Astrocyte of the hippocampus (primary cell): ENCODE measurements at places on chromosomes 7 and 10.

GRCh38 chr7:151690606-151691005 lies 170.9 kb upstream of the RHEB start:
- no peak for DNase-seq

DNA sequence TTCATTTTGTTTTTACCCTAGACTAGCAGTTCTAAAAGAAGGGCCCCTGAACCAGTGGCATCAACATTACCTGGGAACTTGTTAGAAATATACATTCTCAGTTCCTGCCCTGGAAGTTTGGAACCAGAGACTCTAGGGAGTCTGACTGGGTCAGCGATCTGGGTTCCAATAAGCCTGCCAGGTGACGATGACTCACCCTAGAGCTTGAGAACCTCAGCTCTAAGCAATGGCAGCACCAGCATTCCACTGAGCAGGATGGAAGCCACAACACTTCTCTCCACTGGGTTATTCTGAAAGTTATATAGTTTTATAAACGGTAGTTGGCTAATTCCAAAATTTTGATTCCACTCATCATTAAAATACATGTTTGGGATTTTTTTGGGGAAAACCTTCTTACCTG lies 97.0 kb upstream of the AMPH start:
- peak; percentile 77 for DNase-seq

DNA sequence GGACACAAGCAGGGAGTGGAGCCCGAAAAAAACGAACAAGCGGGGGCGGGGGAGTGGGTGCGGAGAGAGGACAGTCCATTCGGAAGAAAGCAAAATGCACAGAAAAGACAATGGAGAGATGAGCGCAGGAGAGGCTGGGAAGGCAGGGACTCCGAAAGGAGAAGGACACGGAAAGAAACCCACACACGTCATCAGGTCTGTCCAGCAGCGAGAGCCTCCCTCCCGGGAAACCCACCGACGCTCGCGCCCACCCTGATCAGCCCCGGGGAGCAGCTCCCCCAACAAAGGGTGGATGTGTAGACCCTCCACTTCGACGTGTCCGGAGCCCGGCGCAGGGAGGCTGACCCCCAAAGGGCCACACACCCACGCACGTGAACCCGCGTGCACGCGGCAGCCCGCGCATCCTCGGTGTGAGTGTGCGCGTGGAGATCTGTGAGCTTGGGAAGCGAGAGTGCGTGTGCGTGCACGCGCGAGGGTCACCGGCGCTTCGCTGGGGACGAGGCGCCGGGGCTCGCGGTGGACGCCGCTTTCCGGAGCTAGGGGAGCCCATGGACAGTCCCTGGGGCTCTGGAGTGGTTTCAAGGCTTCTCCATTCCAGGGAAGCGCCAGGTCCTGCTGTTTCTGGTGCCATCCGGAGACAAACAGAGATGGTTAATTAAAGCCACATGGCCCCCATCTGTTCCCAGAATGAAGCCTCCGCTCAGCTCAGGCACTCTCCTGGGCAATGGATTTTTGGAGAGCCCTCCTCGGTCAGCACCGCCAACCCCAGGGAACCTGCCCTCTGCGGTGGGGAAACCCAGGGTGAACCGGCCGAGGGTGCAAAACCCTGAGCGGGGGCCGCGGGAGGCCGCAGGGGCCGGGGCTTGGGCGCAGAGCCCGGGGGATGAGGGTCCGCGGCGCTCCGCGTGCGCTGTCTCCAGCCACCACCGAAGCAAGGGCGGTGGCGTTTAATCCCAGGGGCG lies 916 bp downstream of the LAMB1 start:
- DNase-seq, result peak; percentile 57

- no peak for DNase-seq
These were observed 453.2 kb downstream of the TNS3 start for GRCh38 chr7:47128700-47129099.

GRCh38 chr10:118844731-118845521 lies 90.2 kb upstream of the CACUL1 start:
- peak; percentile 69 for DNase-seq

- DNase-seq, result no peak
These were observed 12.5 kb upstream of the ITIH5 start for GRCh38 chr10:7679256-7679655.

- no peak for DNase-seq
These were observed 241.6 kb downstream of the HPSE2 start for GRCh38 chr10:98994030-98994429.

- DNase-seq, result peak; percentile 69
These were observed 608 bp downstream of the AKR1B10 start for GRCh38 chr7:134527979-134528371.

GRCh38 chr10:89904755-89905154 lies 203.4 kb downstream of the KIF20B start:
- no peak for DNase-seq

DNA sequence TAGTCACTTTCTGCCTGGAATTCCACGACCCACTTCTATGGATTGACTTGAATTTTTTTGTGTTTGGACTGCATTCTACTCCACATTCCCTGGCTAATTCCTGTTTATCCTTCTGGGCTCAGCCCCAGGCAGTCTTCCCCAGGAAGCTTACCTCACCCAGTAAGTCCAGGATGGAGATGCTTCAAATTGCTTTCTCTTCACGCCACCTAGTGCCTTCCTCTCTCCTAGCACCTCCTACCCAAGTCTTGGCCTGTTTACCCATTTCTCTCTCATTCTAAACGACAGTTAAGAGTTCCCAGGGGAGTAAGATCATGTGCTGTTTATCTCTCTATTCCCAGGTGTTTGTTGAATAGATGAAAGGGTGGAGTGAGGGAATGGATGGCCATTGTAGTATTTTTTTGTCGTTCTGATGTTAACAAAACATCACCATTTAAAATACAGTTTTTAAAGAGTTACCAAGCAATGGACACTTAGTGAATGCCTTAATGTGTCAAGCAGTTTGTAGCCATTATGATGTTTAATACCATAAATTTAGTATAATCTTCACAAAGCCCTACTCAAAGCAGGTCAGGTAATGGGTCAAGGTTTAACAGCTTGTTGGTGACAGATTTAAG lies 45.5 kb upstream of the TARP start:
- DNase-seq, result peak; percentile 88

DNA sequence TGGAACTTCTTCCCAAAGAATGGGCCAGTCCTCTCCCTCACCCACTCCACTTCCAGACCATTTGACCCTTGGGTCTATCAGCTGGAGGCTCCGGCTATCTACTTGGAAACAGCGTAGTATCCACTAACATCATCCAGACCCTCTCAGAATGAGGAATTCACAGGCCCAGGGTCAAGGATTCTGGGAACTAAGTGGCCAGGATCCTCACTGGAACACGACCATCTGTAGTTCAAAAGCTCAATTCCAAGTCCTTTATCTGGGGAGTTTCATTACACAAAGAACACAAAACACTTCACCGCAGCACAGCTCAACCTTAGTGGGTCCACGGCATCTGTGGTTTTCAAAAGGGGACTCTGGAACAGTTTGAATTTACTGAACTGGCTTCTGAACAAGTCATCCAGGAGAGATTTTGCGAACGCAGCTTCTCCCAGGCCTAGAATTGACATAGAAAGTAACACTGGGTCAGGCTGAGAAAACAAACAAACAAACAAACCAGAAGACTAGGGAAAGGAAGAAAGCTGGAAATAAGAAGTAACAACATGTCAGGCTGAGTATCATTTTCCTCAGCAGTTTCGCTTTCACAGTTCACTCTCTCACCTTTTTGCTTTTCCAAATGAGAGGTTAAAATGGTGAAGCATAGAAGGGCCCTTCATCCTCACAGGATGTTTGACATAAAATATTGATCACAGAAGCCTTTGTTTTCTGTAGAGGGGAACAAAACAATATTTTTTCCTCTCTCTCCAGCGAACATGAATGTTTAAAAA lies 57.6 kb upstream of the USP6NL start:
- DNase-seq, result no peak

GRCh38 chr10:1552881-1553670 lies 184.2 kb downstream of the ADARB2 start:
- DNase-seq, result no peak

- no peak for DNase-seq
These were observed 18.1 kb upstream of the ZNF273 start for GRCh38 chr7:64884913-64885370.

DNA sequence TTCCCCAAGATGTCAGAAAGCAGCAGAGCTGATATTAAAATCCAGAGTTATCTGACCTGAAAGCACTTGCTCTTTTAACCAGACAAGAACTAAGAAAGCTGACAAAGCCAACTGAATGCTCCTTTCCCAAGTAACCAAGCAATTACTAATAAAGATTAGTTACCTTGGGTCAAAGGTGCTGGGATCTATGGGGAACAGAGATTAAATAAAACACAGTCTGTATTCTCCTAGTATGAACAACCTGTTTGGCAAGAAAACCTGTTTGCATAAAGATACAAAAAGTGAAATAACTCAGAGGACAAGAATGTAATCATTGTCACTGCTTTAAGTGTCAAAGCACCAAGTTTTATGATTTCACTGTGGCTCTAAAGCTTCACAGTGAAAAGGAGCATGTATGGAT lies 35.7 kb downstream of the ITPRID1 start:
- no peak for DNase-seq

DNA sequence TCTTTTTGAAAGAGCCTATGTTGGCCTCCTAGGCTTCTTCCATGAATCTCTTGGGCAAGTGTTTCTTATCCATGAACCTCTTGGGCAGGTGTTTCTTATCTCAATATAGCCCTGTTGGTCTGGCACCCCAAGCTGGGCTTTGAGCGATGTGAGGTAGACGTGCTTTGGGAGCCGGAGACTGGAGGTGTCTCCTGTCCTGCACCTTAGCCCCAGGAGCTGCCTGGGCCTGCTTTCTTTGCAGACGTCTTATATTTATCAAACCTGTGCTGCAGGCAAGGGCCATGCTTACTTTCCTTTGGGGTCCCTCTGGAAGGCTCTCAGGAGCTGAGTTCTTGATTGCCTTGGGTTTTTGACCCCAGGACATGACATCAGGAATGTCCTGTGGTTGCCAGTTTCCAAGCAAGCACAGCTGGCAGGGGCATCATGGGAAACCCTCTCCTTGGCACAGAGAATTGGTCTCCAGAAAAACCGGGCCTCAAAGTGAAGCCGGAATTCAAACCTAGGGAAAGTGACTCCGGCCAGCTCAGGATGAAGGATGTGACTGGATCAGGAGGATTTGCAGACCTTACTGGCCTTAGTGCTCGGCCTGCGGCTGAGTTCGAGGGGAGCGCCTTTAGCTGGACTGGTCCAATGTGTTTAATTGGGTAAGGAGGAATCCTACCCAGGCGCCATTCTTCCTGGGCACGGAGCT lies 2.8 kb downstream of the JAKMIP3 start:
- DNase-seq, result no peak

DNA sequence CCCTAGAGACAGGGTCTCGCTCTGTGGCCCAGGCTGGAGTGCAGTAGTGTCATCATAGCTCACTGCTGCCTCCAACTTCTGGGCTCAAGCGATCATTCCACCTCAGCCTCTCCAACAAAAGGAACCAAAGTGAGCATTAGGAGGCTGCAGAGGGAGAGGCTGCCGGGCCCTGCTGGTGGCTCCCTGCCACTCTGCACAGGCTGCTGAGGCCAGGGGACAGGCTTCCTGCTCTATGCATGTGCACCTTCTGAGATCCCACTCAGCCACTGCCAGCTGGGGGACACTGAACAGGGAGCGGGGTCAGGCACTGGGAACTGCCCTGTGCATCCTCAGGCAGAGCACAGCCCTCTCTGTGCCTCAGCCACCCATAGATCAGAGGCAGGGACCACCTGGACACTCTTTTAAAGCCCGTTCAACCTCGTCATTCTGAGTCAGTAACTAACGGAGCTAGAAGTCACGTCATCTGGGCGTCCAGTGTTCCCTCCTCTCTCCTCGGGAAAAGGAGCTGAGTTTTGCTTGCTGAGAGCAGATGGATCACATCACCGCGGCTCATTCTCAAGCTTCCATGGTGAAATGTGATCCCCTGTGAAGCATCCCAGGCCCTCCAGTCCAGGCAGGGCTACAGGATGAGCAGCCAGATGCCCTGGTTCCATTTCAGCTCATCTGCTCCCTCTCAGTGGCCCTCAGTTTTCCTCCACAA lies 109.6 kb downstream of the MYL10 start:
- no peak for DNase-seq

- DNase-seq, result no peak
These were observed 6.0 kb downstream of the TAS2R40 start for GRCh38 chr7:143227806-143228205.

DNA sequence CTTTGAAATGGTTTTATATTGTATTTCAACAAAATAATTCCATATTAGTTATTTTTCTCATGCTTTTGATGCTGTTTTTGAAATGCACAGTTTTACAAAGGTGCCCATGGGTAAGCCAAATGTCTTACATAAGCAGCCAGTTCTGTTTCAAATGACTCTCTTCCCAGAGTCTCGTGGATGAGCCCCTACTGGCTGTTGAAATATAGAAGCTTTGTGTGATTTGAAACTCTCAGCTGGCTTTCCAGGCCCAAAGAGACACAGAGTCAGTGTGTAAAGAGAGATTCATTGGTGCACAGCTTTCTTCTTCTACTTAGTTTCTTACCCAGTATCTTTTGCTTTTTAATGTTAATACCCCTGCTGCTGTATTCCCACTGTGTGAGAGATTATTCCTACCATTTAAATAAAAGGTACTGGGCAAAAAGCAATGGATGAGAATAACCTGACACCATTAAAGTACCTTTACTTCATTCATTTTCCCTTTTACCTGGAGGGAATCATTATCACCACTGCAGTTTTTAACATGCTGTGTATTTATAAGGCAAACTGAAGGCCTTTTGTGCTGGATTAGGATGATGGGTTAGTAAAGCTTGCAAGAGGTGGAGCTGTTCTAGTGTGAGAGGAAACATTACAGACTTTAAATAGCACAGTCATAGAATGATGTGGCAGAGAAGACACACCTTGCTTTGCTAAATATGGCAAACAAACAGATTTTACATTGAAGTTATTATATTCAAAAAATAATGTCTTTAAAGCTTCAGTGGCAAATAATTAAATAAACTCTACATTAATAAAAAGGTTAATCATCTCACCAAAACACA lies 415.1 kb downstream of the THSD7A start:
- DNase-seq, result no peak

- DNase-seq, result no peak
These were observed 103.0 kb downstream of the NXPH1 start for GRCh38 chr7:8536431-8536830.

DNA sequence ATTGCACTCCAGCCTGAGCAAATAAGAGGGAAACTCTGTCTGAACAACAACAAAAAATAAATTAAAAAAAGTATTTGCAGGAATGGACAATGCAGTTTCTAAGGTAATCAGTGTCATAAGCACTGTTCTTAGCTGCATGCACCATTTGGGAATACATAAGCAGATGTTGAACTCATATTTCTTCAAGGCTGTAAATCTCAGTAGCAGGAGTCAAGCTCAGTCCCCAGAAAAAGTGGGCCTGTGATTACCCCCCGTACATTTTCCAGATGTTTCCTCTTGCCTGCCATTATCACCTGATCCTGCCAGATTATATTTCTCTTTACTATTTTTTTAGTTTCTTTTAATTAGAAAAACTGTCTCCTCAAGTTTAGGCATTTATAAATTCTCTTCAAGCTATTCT lies 667.6 kb upstream of the ANKRD30A start:
- DNase-seq, result no peak

- no peak for DNase-seq
These were observed 2.3 kb upstream of the SHH start for GRCh38 chr7:155814316-155815276.

- peak; percentile 14 for DNase-seq
These were observed 80.7 kb downstream of the GCC1 start for GRCh38 chr7:127504715-127505114.
